ENCODE measurements at places on chromosomes 7 and 10.

DNA sequence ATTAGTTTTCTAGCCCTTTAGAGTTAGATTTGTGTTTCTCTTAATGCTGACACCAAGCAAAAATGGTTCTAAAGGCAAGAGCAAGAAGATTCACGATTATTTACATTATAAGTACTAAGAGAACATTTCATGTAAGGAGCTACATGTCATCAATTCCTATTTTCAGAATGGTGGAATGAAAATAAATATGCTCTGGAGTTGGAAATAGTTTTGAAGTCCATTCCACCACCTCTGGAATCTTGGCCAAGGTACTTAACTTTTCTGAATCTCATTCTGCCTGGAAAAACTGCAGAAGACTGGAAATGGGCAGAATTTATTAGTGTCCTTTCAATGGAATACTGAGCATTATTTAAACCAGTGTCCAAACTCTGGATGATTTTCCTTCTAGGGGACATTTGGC is 125.1 kb upstream of the RAB11FIP2 start:
- DNase-seq = no peak

GRCh38 chr10:13873196-13873595 is 286.4 kb downstream of the PRPF18 start:
- no peak for DNase-seq

DNA sequence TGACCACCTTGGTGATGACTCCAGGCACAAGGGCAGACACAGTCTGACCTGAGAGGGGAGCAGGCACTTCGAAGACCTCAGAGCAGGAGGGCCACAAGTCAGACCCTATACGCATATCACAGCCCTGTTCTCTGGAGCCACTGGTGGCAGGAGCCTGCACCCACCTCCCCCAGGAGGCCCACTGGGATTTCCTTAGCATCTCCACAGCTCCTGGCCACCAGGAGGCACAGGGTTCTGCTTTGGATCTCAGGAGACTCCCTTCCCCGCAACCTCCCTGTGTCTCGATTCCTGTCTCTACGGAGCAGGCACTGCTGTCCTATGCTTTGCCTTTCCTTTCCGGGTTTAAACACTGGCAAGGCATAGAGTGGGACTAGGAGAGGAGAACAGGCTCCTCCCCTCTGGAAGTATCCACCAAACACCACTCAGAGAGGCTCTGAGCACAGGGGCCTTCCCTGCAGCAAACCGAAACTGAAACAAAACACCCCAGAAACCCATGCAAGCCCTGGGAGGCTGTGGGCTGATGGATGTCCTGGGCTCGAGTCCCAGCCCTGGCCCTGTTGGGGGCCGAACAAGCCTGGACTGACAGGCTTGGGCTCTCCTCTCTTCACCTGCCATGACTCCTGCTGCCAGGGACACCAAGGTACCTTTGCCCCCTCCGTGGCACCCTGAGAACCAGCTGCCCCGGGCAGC is 166.3 kb downstream of the NEURL1 start:
- DNase-seq = peak; percentile 58

DNA sequence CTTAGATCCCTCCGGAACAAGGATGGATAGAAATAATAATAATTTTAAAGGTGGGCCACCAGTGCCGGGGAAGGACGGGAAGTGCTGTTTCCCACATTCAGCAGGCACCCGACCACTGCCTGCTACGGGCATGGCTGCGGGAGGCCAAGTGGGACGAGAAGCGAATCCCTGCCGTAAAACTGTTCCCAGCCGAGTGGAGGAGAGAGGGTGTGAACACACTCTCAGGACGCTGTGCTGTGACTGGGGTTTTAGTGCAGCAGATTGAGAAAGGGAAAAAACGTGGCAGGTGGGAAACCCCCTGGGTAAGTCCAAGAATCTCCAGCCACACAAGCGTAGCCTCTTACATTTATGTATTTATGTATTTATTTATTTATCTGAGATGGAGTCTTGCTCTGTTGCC is 158.8 kb downstream of the DNAJB6 start:
- peak; percentile 31 for DNase-seq

DNA sequence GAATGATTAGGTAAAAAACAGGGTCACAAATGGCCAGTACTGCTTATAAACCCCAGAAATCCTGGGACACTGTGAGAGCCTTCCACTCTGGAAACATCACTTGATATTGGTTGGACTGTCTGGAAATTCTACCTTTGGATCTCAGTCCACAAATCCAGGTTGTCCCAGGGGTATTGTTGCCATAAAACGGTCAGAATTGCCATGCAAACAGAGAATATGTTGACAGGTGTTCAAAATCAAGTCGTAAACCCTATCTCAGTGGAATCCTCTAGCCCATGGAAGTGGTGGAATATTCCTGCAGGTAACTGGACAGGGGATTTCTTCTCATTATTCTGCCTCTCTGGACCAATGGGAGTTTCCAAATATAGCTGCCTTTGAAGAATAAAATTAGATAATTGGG is 31.2 kb upstream of the KCTD7 start:
- no peak for DNase-seq

GRCh38 chr7:47473499-47474210 is 108.3 kb downstream of the TNS3 start:
- DNase-seq = no peak

DNA sequence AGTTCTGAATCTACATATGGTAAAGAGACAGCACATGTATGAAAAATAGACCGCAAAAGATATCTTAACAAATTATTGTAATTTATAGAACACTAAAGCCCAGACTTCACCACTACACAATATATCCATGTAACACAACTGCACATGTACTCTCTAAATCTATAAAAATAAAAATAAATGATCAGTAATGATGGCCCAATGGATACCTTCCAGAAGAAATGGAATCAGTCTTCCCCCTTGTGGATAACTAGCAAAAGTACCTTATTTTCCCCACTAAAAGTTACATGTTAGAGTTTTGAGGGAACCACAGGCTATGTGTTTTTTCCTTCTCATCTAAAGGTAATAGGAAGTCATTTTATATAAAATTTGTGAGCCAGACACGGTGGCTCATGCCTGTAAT is 25.7 kb downstream of the C7orf25 start:
- no peak for DNase-seq

- no peak for DNase-seq
Measured at GRCh38 chr10:123878666-123879303, 12.8 kb downstream of the CPXM2 start.

- no peak for DNase-seq
Measured at GRCh38 chr10:133140417-133141143, 19.4 kb upstream of the KNDC1 start.

DNA sequence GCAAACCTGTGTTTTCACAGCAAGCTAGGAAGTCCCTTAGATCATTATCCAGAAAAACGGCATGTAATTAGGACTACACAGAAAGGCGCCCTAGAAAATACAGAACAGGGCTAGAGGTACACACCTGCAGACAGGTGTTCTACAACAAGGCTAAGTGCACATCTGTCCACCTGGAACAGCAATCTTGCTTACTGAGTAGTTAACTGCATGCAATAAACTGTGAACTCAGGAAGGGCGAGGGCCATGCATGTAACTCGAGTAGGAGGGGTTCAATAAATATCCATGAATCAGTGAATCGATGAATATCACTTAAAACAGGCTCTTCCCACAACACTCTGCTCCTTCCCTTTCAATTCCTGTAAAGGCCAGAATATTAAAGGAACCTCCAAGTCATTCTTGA is 22.0 kb downstream of the FAM171A1 start:
- no peak for DNase-seq

- no peak for DNase-seq
Measured at GRCh38 chr7:151141311-151141854, 26.1 kb downstream of the GBX1 start.

- peak; percentile 32 for DNase-seq
Measured at GRCh38 chr10:127907411-127908105, 655 bp downstream of the PTPRE start.

- no peak for DNase-seq
Measured at GRCh38 chr10:122855745-122856144, 10.1 kb upstream of the CUZD1 start.

- no peak for DNase-seq
Measured at GRCh38 chr10:13823709-13824405, 237.1 kb downstream of the PRPF18 start.

DNA sequence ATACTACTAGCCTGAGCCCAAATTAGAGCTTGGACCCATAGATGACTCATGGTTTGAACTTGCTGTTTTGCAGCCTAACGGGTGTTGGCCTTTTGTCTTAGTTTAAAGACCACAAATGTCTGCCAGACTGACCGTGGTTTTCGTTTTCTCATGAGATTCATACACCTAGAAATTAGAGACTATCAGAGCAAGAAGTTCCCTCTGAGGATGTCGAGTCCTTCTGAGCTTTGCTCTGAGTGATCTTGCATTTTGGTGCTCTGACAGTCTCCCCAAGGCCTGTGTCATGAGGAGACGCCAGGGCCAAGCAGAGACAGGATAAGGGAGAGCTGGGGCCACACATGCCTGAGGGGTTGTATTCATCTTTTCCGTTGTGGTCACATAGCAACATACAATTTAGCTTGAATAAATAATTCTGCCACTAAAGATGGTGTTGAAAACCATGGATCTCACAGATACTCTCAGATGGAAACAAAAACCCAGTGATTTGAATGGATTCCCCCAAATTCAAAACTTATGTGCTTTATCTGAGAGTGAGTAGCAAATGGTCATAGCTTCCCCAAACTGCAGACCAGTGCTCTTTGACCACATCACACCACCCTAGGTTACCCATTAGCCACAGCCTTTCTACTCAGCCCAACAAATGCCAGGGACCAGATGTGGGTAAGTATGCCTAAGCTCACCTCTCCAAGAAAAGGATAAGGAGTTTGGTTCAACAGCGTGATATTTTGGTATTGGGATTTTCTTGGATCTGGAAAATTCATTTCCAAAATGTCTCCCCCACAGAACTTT is 762.0 kb upstream of the IGFBP3 start:
- no peak for DNase-seq

DNA sequence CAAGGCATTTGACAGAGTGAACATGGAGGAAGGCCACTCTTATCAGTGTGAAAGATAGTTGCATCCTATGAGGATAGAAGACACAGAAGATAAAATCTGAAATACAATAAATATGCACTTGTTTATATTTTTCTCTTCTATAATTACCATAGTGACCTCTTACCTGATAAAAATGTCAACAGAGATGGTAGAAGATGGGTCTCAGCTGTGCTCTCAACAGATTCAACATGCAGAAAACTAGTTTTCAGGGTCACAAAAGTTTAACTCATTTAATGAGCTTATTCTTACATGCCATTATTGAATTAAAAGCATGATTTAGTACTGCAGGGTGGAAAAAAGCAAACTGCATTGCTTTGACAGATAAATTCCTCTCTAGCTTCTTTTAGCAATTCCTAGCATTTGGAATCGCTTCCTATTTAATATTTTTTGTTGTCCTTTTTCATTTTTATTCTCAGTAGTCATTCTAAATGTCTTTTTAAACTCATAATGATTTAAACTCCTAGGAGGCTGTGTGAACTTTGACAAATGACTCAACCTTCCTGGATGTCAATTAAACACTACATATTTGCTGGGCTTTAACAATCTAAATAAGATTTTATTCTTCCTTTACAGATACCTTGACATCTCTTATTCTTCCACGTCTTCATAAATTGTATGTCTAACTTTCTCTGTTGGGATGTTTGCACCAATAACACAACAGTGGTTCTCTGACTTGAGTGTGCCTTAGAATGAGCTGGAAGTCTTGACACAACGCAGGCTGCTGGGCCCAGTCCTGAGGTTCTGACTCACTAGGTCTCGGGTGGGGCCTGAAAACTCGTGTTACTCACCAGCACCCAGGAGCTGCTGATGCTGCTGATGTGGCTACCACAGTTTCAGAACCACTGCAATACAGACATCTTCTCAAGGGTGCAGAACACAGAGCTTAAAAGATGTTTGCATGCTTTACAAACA is 565.5 kb upstream of the IGFBP3 start:
- no peak for DNase-seq

GRCh38 chr10:99730026-99730425 is 1.9 kb downstream of the COX15 start:
- no peak for DNase-seq

DNA sequence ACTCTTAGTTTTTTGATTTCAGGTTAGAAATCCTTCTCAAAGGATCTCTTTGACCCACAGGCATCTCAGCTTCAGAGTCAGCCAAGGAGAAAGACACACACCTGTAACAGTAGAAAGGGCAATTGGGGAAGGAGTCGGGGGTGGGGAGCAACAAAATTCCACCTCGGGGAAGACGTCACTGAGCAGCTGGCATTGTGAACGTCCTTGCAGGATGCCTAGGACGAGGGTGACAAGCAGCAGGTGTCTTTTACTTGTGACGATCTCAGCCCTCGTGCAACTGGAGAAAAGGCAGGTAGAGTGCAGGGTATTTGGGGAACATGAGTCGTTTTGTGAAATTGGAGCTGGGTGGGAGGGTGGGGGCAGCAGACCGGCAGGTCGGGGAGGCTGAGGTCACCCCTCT is 627.0 kb downstream of the ACTR3B start:
- no peak for DNase-seq

GRCh38 chr7:90736968-90737939 is 141.1 kb downstream of the CDK14 start:
- DNase-seq = no peak

GRCh38 chr10:102783568-102783967 is 39.8 kb downstream of the WBP1L start:
- no peak for DNase-seq

DNA sequence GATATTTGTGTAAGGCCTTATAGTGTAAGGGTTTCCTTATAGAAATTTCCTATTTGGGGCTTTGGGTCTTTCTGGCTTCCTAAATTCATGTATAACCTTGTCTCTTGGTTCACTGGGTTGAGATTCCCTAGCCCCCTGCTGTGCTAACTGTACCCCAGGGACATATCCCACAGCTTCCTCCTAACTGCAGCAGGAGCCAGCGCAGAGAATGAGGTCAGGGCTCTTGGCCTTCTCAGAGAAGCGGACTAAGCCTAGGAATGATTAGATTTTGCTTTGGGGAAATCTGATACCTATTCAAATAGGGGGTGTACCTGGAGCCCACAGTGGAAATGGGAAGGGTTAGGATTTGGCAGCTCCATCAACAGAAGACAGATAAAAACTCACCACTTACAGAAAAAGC is 138.1 kb upstream of the EFCAB10 start:
- DNase-seq = no peak

- DNase-seq = no peak
Measured at GRCh38 chr10:114845978-114846693, 24.6 kb downstream of the FHIP2A start.

DNA sequence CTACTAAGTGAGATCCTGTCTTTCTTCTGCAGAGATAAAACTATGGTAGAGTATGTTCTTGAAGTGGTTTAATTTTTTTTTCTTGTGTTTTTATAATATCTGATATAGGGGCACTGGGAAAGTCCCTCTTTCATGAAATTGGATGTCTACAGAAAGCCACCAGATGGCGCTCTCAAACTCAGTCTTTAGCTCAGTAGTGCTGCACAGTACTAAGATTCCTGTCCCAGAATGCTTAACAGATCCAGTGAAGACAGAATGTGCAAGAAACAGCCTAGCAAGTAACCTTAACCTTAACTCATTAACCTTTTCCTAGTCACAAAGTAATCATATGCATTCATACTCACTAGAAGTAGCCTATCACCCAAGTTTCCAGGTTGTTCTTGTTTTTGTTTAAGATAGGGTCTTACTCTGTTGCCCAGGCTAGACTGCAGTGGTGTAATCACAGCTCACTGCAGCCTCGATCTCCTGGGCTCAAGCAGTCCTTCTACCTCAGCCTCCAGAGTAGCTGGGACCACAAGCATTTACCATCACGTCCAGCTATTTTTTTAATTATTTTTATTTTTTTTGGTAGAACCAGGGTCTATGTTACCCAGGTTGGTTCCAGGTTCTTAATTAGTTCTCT is 56.7 kb downstream of the IDE start:
- DNase-seq = peak; percentile 70

Measured in stimulated activated CD4-positive, alpha-beta T cell treated with anti-CD3 and anti-CD28 coated beads, Interleukin-2, amount 100 ng/mL, for 24 hours (primary cell).